Activated T-helper 1 cell treated with anti-CD3 and anti-CD28 coated beads, Interleukin-2, amount 50 U/mL, for 16 hours (primary cell): ENCODE measurements at places on chromosomes 5 and 9.

DNA sequence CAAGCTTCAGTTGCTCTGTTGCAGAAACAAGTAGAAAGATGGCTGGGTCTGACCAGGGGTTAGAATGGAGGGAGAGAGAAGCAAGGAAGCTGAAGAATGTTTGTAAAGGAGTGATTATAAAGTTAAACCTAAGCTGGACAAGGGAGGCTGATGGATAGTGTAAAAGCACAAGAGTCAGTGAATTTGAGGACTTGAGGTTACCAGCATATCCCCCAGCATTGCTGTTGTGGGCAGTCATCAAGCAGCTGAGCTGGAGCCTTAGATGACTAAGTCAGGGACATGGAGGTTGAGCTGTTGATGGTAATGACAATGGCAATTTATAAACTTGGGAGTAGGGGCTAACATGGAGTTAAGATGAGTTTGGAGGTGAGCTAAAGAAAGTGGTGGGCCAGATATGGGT is 131.5 kb downstream of the ERCC6L2 start:
- DNase-seq, result no peak

GRCh38 chr9:92730897-92731296 is 33.7 kb downstream of the BICD2 start:
- no peak for DNase-seq

- DNase-seq, result no peak
Measured at GRCh38 chr5:91142386-91142785, 240.7 kb downstream of the ARRDC3 start.

DNA sequence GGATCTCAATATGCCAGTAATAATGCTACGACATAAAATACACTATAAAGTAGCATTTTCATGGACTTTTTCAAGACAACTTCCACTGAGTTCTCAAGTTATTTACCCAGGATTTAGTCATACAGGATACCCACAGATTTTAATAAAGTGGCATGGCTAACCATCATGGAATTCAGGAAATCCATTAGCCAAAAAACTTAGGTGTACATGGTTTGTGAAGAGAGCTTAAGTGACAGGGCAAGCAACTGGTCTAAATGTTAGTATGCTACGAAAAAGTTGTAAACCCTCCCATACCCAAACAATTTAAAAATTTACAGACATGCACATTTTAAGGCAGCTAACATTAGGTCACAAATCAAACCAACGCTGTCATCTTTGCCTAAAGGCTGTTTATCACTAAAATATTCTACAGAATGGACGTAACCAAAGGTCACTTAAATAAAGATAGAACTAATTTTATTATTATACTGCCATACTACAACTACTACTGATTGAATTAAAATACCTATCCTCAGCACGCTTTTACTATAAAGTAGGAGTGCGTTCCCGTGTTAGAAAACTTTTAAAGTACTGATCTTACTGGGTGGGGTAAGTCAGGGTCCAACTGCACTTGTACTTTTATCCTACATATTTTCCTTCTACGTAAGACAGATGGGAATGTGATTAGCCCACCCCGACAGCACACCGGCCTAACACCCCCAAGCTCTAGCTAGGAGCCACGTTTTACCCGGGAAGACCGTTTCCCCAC is 1.1 kb downstream of the UBTD2 start:
- no peak for DNase-seq

DNA sequence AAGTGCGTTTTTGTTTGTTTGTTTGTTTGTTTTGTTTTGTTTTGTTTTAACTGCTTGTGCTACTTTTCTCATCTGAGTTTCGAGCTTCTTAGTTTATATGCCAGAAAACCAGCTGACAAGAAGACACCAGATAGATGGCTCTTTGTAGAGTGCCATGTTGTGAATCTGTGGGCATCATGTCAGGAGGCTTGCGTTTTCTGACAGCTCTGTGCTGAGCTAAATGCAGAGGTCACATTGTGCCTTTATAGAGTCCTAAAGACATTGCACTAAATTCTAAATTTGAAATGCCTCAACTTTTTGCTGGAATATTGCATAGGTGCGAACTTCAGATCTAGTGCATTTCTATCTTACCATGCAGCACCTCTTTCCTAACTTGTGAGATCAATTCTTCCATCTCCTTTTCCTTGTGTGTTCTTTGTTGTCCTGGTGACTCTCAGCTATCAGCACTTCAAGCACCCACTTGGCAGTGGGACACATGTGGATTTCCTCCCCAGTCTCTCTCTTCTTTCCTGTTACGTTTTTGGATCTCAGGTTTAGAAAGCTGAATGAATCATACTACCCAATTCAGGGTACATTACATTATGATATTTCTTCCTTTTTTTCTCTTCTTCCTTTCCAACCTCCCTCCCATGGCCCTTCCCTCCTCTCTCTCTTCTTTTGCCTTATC is 379.0 kb upstream of the RPS23 start:
- DNase-seq, result no peak

DNA sequence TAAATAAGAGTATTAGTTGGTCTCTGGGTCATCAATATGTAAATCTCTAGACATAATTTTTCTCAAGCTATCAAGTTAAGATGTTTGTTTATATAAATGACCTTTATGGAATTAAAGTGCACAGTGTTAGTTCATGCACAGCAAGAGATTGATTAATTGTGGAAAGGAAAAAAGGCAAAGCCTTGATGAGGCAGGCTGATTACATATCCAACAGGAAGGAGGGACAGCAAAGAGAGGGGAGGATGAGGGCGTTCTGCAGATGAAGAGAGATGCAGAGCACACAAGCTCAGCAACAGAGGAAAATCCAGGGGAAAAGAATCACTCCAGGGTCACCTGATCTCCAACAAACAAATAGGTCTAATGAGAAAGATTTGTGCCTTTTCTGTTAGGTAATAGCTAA is 16.5 kb downstream of the NTRK2 start:
- DNase-seq, result no peak

DNA sequence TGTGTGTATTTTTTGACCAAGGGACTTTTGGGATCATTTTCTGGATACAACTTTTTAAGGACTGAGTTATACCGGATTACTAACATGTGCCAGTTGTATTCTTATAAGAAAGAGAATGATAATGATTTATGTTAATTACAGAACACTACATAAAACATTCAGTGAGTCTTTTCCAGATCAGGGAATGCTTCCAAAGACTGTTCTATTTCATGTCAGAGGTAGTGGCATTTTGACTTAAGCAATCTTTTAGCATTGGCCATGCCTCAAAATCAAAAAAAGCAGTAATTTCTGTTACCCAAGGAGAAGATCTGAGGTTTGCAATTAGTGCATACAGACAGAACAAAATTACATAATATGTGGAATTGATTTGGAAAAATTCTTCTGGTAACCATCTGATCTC is 413.0 kb upstream of the CDH9 start:
- no peak for DNase-seq

- DNase-seq, result no peak
Measured at GRCh38 chr5:174412941-174413340, 311.4 kb upstream of the MSX2 start.

DNA sequence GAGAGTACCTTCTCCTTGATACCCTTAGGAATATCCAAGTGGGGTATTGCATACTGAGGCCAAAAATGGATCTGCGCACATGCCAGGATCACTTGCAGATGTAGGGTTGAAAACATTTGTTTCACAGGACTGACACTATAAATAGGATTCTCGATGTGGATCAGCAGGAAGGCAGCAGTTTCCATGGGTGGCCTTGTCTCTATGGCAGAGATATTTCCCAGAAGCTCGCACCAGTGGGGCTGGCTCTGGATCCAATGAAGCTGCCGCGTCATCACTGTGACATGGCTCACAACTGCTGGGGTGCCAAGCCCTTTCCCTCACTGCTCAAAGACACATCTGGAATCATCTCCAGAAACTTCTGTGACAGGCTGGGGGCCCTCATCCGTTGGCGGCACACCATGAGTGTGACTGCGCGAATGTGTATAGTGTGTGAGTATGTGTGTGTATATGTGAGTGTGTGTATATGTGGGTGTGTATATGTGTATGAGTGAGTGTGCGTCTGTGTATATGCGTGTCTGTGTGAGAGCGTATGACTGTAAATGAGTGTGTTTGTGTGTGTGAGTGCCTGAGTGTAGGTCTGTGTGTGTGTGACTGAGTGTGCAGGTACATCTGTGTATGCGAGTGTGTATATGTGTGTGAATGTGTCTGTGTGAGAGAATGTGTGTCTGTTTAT is 182.5 kb downstream of the GAS1 start:
- DNase-seq, result no peak
